ENCODE measurements at places on chromosomes 2 and 18.

GRCh38 chr2:224518806-224519580 lies 66.2 kb downstream of the CUL3 start:
- DNase-seq: peak; percentile 68

- DNase-seq: no peak
Observed at GRCh38 chr2:2840681-2841300, 509.7 kb upstream of the MYT1L start.

DNA sequence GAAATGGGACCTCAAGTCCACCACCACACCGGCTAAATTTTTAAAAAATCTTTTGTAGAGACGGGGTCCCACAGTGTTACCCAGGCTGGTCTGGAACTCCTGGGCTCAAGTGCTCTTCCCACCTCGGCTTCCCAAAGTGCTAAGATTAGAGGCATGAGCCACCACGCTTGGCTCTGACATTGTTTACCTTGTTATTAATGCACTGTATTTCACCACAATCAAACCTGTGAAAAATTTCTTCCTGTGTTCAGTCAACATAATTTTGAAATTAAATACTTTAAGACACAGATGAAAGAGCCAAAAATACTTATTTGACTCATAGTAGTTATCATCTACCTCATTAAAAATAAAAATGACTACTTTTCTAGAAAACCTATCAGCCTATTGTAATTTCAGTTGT lies 16.0 kb upstream of the FAM124B start:
- no peak for DNase-seq

- DNase-seq: peak; percentile 19
Observed at GRCh38 chr2:170396799-170397459, 219.0 kb downstream of the MYO3B start.

- no peak for DNase-seq
Observed at GRCh38 chr2:106536490-106536889, 49.3 kb downstream of the CD8B2 start.

- DNase-seq: no peak
Observed at GRCh38 chr2:98580656-98581284, 27.5 kb downstream of the COA5 start.

Data from cardiac muscle cell (in vitro differentiated cells and primary cell).